Activated CD4-positive, alpha-beta T cell treated with anti-CD3 and anti-CD28 coated beads for 36 hours (primary cell): ENCODE measurements at places on chromosomes 7 and 10.
A peak's percentile ranks its signal among the peaks of the same experiment; 100 is the strongest.

DNA sequence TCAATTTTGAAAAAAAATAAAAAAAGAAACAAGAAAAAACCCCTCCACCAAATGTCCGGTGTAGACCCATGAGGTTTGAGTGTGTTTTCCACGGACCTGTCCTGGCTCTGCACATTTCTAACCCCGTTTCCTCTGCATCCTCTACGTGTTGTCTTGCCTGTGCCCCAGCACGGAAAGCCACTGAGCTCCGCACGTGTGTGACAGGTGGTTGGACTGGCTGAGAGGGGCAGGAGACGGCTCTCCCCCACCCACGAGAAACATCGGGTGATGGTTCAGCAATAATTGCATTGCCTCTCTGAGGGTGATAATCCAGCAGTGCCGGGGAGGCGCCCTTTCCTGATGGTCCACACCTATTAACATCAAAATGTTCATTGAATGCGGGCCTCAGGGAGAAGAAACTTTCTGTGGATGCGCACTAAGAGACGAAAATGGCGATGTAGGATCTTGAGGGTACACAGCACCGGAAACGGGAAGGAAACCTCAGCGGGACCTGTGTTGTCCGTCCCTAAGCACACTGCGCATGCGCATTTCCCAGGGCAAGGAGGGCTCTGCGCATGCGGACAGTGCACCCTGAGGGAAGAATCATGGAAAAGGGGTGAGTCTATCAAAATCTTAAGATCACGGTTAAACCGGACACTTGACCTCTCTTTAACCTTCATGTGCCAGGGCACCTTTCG lies 470.1 kb upstream of the ADARB2 start:
- no peak overlapping the region for H3K4me3 ChIP-seq
- H3K27ac ChIP-seq: no peak overlapping the region
- DNase-seq: no peak
- H3K36me3 ChIP-seq: no peaks in the 10 kb centered on the region

DNA sequence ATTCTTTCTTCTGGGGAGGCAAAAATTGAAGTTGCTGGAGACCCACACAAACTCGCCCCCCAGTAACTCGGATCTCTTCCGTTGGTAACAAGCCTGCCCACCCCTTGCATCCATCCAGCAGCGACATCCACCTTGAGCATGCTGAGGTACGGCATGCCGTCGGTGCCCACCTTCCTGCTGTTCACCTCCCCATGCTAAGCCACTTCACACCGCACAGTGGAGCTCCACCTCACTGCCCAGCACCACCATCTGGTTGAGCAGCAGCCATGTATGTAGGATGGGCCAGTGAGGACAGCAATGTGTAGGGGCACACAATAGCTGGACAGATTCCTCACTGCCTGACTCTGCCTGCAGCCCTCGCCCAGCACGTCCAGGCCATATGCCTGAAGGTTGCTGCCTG lies 138.1 kb upstream of the ZNF92 start:
- no peak overlapping the region for H3K4me3 ChIP-seq
- no peaks in the 10 kb centered on the region for H3K36me3 ChIP-seq
- H3K27ac ChIP-seq: no peak overlapping the region
- DNase-seq: no peak
- peaks cover 12% of the 10 kb centered on the region for H3K4me1 ChIP-seq

- H3K36me3 ChIP-seq: no peaks in the 10 kb centered on the region
- H3K4me3 ChIP-seq: peak overlapping the region; percentile 12
- peaks cover 5% of the 10 kb centered on the region for H3K4me1 ChIP-seq
These were observed 33.3 kb downstream of the SRRM3 start for GRCh38 chr7:76234931-76235441.

- DNase-seq: no peak
- no peak overlapping the region for H3K4me3 ChIP-seq
- peaks cover 2% of the 10 kb centered on the region for H3K27me3 ChIP-seq
- no peaks in the 10 kb centered on the region for H3K4me1 ChIP-seq
- H3K36me3 ChIP-seq: no peaks in the 10 kb centered on the region
These were observed 30.6 kb upstream of the RAPGEF5 start for GRCh38 chr7:22387583-22387982.

DNA sequence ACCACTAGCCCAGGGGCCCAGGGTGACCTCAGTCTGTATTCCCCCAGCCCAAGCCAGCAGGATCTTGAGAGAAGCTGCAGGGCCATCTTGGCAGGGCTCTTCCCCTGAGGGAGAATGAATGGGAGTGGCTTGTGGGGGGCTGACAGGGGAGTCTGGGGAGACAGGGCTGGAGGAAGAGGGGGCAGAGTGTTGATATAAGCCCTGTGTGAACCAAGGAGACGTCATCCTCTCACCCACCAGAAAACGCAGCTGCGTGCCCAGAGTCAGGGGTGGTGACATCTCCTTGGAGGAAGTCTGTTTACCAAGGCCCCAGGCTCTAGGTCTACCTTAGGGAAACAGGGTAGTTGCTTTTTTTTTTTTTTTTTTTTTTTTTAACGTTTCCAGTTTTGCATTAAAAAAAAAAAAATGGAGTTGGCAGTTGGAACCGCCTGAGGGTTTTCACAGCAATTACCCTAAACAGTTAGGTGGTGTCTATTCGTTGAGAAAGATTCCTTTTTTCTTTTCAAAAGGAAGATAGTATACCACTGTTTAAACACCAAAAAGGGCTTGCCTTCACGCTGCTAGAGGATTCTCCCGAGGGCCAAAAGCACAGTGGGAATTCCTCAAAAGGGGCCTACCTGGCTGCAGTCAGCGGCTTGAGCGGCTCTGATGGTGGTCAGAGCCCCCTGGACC lies 113.8 kb downstream of the PRPF18 start:
- H3K27me3 ChIP-seq: peaks cover 13% of the 10 kb centered on the region
- H3K27ac ChIP-seq: no peak overlapping the region
- no peak overlapping the region for H3K4me3 ChIP-seq
- no peaks in the 10 kb centered on the region for H3K4me1 ChIP-seq
- no peaks in the 10 kb centered on the region for H3K36me3 ChIP-seq

- DNase-seq: peak; percentile 96
- no peaks in the 10 kb centered on the region for H3K27me3 ChIP-seq
- H3K36me3 ChIP-seq: peaks cover 13% of the 10 kb centered on the region
- peak overlapping the region; percentile 97 for H3K27ac ChIP-seq
- H3K4me1 ChIP-seq: peaks cover 27% of the 10 kb centered on the region
These were observed 1.3 kb upstream of the KIF11 start for GRCh38 chr10:92591550-92592022.

GRCh38 chr10:103652599-103653281 lies 159.2 kb downstream of the NEURL1 start:
- H3K27ac ChIP-seq: no peak overlapping the region
- H3K36me3 ChIP-seq: peaks cover 8% of the 10 kb centered on the region
- H3K27me3 ChIP-seq: no peaks in the 10 kb centered on the region
- no peak overlapping the region for H3K4me3 ChIP-seq
- no peak for DNase-seq

- H3K4me3 ChIP-seq: peak overlapping the region; percentile 99
- DNase-seq: peak; percentile 90
- H3K27me3 ChIP-seq: no peaks in the 10 kb centered on the region
- peak overlapping the region; percentile 85 for H3K27ac ChIP-seq
- peaks cover 84% of the 10 kb centered on the region for H3K36me3 ChIP-seq
- peaks cover 61% of the 10 kb centered on the region for H3K4me1 ChIP-seq
These were observed 12.7 kb downstream of the HNRNPF start for GRCh38 chr10:43396061-43396927.

GRCh38 chr10:7551950-7552716 lies 114.6 kb downstream of the ITIH5 start:
- no peaks in the 10 kb centered on the region for H3K4me1 ChIP-seq
- no peaks in the 10 kb centered on the region for H3K36me3 ChIP-seq
- no peak for DNase-seq
- H3K27ac ChIP-seq: no peak overlapping the region

DNA sequence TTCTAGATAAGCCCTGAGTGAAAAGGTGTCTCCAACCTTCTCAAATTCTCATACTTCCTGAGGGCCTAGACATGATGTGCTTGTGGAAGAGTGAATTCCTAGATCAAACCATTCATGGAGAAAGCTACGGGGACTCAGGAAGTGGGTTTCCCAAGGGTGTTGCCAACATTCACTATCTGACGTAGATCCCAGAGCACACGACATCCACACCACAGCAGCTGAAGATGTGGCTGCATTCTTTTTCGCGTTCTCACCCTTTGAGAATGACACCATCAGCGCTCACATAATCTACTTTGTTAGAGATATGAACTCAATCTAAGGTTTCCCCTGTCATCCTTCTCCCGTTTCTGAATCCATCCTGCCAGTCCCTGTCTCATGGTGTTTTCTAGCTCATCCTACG lies 290.8 kb downstream of the DNAJB6 start:
- H3K27ac ChIP-seq: no peak overlapping the region
- no peaks in the 10 kb centered on the region for H3K27me3 ChIP-seq
- no peaks in the 10 kb centered on the region for H3K36me3 ChIP-seq
- no peak overlapping the region for H3K4me3 ChIP-seq
- peaks cover 61% of the 10 kb centered on the region for H3K4me1 ChIP-seq

GRCh38 chr10:132133449-132134240 lies 53.1 kb upstream of the DPYSL4 start:
- no peak overlapping the region for H3K4me3 ChIP-seq
- H3K27ac ChIP-seq: no peak overlapping the region
- no peaks in the 10 kb centered on the region for H3K36me3 ChIP-seq
- DNase-seq: peak; percentile 3
- H3K27me3 ChIP-seq: peaks cover 9% of the 10 kb centered on the region
- H3K4me1 ChIP-seq: no peaks in the 10 kb centered on the region

GRCh38 chr7:5838761-5839500 lies 41.7 kb upstream of the OCM start:
- H3K27ac ChIP-seq: peak overlapping the region; percentile 57
- no peaks in the 10 kb centered on the region for H3K27me3 ChIP-seq
- DNase-seq: no peak

- H3K4me3 ChIP-seq: no peak overlapping the region
- H3K36me3 ChIP-seq: no peaks in the 10 kb centered on the region
- H3K27me3 ChIP-seq: no peaks in the 10 kb centered on the region
- H3K4me1 ChIP-seq: no peaks in the 10 kb centered on the region
These were observed 38.9 kb upstream of the ADARB2 start for GRCh38 chr10:1776127-1776662.

DNA sequence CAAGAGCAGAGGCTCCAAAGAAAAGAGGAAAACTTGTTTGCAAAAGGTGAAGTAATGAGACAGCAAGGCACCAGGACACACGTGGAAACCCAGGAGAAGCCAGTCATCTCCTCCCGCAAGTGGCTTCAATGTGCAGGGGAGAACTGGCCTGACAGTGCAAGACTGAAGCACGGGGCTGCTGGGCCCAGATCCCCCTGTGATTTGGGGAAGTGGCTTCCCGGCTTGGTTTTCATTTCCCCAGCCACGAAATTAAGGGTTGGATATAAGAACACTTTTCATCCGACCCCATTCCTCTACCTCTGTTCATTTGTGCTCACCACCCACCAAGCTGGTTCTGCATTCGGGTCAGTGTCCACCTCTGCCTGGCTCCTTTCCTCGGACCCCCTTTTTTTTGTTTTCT lies 306.4 kb downstream of the FGFR2 start:
- H3K27ac ChIP-seq: no peak overlapping the region
- H3K36me3 ChIP-seq: no peaks in the 10 kb centered on the region
- no peaks in the 10 kb centered on the region for H3K4me1 ChIP-seq
- peaks cover 5% of the 10 kb centered on the region for H3K27me3 ChIP-seq
- no peak for DNase-seq
- H3K4me3 ChIP-seq: no peak overlapping the region

DNA sequence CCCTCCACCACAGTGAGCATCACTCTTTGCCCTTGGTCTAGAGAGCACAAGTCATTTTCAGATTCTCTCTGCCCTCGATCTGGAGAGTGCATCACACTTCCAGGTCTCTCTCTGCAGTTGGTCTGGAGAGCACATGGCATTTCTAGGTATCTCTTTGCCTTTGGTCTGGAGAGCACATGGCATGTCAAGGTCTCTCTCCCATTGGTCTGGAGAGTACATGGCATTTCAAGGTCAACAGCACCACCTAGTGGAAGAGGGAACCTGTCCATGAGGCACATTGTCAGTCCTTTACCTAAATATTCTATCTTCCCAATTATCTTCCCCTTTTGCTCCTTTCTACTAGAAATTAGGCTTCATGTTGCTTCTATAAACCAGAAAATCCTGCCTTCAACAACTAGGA lies 1139.4 kb downstream of the XPNPEP1 start:
- peak; percentile 50 for DNase-seq
- no peaks in the 10 kb centered on the region for H3K36me3 ChIP-seq
- no peaks in the 10 kb centered on the region for H3K4me1 ChIP-seq
- H3K27ac ChIP-seq: no peak overlapping the region

- no peak overlapping the region for H3K27ac ChIP-seq
- H3K4me3 ChIP-seq: no peak overlapping the region
- no peak for DNase-seq
- H3K36me3 ChIP-seq: no peaks in the 10 kb centered on the region
- no peaks in the 10 kb centered on the region for H3K4me1 ChIP-seq
These were observed 12.9 kb downstream of the ATP6V1F start for GRCh38 chr7:128875523-128875948.

DNA sequence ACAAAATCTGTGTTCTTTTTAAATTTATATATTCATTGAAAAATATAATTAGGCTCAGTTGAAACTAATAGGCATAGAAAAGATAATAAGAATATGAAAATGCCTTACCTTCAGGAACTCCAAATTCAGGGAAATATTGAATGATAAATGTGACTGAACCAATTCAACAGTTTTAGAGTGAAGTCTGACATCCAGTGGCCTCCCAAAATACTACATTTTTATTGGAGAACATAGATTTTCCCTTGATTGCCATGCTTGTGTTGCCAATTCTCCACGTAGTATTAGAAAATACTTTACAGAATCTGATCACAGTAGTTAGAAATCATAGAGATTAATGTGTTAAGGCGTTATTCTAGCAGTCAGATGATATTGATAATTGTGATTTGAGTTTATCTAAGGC lies 1246.7 kb downstream of the GATA3 start:
- H3K4me3 ChIP-seq: no peak overlapping the region
- DNase-seq: no peak
- H3K36me3 ChIP-seq: no peaks in the 10 kb centered on the region
- no peak overlapping the region for H3K27ac ChIP-seq
- H3K27me3 ChIP-seq: peaks cover 13% of the 10 kb centered on the region
- no peaks in the 10 kb centered on the region for H3K4me1 ChIP-seq

- no peak overlapping the region for H3K4me3 ChIP-seq
- H3K27ac ChIP-seq: no peak overlapping the region
- no peaks in the 10 kb centered on the region for H3K36me3 ChIP-seq
- no peaks in the 10 kb centered on the region for H3K27me3 ChIP-seq
- no peaks in the 10 kb centered on the region for H3K4me1 ChIP-seq
These were observed 362.0 kb downstream of the GPR37 start for GRCh38 chr7:124403587-124403986.

- H3K4me1 ChIP-seq: no peaks in the 10 kb centered on the region
- no peak overlapping the region for H3K27ac ChIP-seq
These were observed 38.7 kb downstream of the LRRC20 start for GRCh38 chr10:70343712-70344111.

DNA sequence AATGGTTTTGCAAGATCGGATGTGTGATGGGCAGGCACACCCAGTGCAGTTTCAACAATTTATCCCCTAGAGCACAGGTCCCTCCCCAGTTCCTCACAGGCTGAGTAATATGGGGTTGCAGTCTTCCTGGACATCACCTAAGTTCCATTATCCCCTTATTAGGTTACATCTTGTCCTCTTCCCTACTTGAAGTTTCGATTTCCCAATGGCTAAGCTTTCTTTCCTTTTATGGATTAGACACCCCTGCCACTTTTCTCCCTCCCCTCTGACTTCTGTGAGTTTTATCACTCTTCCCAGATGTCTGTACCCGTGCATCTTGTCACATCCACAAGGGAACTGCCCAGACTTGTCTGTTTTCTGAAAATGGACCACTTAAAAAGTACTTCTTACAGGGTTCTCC lies 2.4 kb upstream of the NIPSNAP2 start:
- no peaks in the 10 kb centered on the region for H3K27me3 ChIP-seq
- H3K4me1 ChIP-seq: peaks cover 23% of the 10 kb centered on the region
- no peak overlapping the region for H3K27ac ChIP-seq
- H3K36me3 ChIP-seq: peaks cover 18% of the 10 kb centered on the region
- no peak for DNase-seq
